Activated CD4-positive, alpha-beta T cell treated with anti-CD3 and anti-CD28 coated beads for 36 hours (primary cell): ENCODE measurements at places on chromosomes 1 and 21.

DNA sequence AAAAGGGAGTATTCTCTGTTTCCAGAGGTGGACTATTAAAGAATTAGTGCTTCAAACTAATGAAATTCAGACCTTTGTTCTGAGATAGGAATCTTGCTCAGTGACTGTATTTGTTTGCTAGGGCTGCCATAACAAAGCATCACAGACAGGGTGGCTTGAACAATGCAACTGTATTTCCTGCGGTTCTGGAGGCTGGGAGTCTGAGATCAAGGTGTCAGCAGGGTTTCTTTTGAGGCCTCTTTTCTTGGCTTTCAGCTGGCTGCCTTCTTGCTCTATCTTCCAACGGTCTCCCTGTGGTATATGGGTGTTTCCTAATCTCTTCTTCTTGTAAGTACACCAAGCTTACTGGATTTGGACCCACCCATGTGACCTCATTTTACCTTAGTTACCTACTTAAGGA lies 264.6 kb upstream of the PROX1 start:
- no peak for DNase-seq

GRCh38 chr1:86200901-86201300 lies 44.3 kb upstream of the COL24A1 start:
- no peak for DNase-seq

DNA sequence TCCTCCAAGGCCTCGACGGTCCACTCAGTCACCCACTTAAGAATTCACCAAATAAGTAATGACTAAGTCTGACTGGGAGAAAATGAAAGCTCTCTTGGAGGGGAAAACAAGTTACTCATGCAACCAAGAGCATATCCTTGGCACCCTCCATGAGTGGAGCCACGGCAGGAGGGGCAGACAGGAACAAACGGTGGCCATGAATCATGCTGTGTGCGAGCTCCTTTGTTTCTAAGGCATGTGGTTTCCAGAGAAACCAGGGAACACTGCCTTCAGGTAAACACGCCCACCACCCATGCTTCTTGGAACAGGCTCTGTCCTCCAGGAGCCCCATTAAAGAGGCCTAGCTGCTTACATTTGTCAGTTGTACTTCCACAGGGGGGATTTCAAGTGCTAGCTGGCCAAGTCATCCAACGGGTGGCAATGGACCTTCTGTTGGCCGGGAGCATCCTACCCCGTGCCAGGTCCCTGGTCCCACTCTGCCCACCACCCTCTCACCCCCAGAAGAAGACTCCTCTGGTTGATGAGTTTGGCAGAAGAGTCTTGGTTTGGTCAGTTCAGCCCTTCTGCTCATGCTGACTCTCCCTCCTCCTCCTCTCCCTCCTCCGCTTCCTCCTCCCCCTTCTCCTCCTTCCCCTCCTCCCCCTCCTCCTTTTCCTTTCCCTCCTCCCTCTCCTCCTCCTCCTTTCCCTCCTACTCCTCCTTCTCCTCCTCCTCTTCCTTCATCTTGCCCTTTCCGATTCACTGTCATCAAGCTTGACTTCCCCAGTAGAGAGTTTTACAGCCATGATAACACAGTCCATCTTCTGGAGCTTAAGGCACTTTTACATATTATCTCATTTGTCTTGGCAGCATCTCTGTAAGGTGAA lies 107.6 kb downstream of the CCDC185 start:
- peak; percentile 61 for DNase-seq

GRCh38 chr1:207848234-207848633 lies 62.7 kb downstream of the CD34 start:
- DNase-seq = peak; percentile 82

DNA sequence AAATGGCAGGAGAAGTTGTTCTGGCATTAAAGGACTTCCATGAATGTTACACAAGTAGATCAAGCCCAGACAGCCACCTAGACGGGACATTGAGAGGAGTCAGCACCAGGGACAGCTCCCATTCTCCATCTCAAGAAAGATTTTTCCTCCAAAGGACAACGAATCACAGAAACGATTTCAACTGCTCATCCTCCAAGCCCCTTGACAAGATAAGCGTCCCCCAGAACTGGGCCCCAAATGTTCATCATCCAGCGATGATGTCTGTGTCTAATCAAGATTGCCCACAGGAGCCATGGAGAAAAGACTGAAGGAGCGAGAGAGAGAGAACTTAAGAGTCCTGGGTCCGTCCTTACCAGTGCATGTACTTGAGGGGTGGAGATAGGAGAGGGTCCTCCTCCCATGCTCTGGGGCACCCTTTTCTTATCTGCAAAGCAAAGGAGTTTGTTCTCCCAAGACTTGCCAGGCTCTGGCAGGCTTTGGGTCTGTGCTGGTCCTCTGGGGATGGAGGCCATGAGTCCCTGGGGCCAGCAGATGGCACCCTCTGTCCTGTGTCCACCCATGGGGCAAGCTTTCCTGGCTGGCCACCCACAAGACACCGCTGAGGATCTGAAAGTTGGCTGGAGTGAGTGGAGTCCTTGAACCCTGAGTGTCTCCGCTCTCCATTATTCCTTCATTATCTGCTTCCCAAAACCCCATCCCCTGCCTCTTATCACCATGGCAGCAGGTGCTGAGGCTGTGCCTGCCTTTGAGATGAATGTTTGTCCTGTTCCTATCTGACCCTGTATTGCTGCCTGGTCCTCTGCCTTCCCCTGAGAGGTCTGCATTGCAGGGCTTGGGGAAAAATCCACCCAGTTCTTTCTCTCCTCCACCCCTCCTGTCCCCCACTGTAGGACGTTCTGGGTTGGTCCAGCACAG lies 164.6 kb downstream of the ACTL8 start:
- DNase-seq = peak; percentile 32

- DNase-seq = no peak
Observed at GRCh38 chr1:16208270-16208987, 4.0 kb downstream of the ARHGEF19 start.

DNA sequence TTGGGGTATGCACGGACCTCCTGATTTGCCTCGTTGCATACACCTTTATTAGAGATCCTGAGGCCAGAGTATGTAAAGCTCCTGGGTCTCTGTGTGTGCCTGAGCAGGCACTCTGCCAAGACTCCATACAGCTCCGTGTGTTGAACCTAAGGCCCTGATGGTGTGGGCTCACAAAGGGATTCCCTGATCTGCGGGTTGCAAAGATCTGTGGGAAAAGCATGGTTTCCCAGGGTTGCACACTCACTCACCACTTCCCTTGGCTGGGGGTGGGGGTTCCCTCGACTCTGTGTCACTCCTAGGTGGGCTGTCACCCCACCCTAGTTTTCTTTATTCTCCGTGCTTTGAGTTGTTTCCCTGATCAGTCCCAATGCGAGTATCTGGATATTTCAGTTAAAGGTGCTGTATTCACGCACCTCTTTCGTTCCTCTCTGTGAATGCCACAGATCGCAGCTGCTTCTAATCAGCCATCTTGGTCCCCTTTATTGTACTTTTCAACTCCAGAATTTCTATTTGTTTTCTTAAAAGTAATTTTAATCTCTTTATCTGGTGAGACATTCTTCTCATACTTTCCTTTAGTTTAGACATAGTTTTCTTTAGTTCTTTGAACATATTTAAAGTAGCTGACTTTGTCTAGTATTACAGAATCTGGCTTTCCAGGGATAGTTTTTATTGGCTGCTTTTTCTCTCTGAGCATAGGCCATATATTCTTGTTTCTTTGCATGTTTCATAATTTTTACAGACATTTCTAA lies 39.0 kb upstream of the F3 start:
- no peak for DNase-seq

- DNase-seq = peak; percentile 73
Observed at GRCh38 chr1:224205438-224205840, 22.4 kb downstream of the DEGS1 start.

DNA sequence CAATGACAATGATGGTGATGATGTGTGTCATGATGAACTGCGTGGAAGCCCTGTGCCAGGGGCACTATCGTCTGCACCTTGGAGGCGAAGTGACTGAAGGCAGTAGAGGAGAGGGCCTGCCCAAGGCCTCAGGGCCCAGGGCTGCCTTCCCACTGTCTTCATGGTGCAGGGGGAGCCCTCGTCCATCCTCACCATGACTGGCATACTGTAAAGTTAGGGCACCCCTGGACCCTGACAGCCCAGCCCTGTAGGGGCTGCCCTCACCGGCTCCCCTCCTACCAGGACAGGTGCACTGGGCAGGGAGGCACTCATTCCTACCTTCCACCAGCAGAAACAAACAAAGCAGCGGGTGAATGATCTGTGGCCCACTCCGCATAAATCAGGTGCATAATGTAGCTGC lies 156.9 kb upstream of the C1orf174 start:
- DNase-seq = no peak

DNA sequence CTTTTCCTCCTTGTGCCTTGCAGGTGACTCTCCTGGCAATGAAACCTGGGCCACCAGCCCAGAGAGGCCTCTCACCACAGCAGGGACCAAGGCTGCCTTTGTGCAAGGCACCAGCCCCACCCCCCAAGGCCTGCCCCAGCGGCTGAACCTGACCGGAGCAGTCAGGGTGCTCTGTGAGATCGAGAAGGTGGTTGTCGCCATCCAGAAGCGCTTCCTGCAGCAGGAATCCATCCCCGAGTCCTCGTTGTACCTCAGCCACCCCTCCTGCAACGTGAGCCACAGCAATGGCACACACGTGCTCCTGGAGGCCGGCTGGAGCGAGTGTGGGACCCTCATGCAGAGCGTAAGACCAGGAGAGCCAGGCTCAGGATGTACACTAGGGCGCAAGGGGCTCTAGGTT lies 51.7 kb downstream of the UMODL1 start:
- no peak for DNase-seq

- no peak for DNase-seq
Observed at GRCh38 chr1:2315674-2316450, 75.5 kb downstream of the MORN1 start.

- no peak for DNase-seq
Observed at GRCh38 chr21:35896060-35896459, 164.3 kb downstream of the SETD4 start.

- no peak for DNase-seq
Observed at GRCh38 chr1:160360227-160360695, 6.6 kb upstream of the NHLH1 start.

GRCh38 chr1:181083842-181084605 lies 4.5 kb upstream of the IER5 start:
- peak; percentile 72 for DNase-seq

DNA sequence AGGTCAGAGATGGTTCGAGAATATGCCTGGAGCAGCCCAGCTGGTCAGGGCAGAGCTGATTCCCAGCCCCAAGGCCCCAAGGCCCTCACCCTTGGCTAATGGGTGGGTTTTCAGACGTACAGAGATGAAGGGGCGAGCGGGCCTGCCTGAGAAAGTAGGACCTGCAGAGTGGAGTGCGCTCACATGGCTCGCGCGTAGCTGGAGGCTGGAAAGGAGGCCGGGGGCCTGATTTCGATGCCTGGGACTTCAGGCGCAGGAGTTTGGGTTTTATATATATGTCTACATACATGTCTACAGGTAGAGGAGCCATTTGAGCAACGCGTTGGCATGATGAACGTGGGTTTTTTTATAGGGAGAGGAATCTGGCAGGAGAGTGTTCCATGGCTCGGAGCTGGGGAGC lies 8.9 kb downstream of the COQ8A start:
- DNase-seq = no peak

DNA sequence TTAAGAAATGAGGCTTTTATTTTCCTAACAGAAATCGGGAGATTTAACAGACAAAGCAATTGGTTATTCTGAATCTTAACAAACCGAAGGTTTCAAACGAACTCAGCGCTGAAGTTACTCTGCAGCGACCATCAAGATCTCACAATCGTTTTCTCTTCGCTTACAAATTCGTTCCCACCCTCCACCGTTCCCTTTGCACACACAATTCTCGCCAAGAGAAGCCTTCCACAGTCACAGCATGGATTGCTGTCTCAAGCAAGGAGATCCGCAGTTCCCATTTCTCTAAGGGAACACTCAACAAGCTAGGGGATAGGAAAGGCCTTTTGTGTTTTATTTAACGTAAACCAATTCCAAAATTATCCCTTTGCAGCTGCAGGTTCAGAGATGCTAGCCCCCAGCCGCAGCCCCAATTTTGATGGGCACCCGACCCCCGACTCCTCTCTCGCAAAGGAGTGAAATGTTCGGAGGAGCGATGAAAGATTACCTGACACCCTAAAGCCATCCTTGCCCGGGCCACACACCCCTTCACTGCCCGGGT lies 755 bp downstream of the FBXO42 start:
- DNase-seq = peak; percentile 26

GRCh38 chr1:154669464-154670282 lies 61.7 kb upstream of the ADAR start:
- peak; percentile 88 for DNase-seq

GRCh38 chr1:119141020-119141424 lies 569 bp upstream of the WARS2 start:
- DNase-seq = peak; percentile 71

- DNase-seq = no peak
Observed at GRCh38 chr1:221724931-221725605, 16.8 kb downstream of the DUSP10 start.

- DNase-seq = peak; percentile 42
Observed at GRCh38 chr21:38277501-38278131, 20.8 kb downstream of the KCNJ15 start.

DNA sequence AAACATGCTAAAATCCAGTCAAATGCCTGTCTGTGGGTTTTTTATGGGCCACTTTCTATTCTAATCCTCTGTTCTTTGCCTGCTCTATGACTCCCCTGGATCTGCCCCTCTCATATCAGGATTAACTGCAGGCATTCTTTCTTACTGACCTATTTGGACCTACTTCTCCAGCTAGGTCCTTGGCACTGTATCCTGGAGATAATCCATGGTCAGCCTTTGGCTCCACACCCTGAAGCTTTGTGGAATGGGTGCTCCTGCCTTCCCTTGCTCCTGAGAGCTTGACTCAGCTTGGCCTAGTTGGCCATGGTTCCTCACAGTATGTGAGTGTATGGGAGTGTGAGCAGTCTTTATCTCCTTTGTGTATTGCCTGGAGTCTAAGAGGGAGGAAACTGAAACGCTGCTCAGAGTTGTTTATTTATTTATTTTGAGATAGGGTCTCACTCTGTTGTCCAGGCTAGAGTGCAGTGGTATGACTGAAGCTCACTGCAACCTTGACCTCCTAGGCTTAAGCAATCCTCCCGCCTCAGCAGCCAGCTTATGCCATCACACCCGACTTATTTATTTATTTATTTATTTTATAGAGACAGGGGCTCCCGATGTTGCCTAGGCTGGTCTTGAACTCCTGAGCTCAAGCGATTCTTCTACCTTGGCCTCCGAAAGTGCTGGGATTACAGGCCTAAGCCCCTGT lies 28.7 kb upstream of the CDC14A start:
- no peak for DNase-seq

- no peak for DNase-seq
Observed at GRCh38 chr1:104765085-104765484, 1015.4 kb downstream of the AMY1C start.

DNA sequence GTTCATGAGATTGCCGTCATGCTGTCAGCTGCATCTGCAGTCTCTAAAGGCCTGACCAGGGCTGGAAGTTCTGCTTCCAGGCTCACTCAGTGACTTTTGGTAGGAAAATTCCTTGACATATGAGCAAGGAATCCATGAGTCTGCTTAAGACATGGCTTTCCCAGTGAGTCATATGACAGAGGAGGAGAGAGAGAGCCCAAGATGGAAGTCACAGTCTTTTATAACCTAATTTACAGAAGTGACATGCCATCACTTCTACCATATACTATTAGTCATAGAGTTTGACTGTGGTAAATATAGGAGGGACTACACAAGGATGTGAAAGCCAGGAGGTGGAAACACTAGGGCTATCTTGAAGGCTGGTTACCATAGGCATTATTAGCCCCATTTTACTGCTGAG lies 115.2 kb downstream of the ROR1 start:
- no peak for DNase-seq
